Calu3 (cell line): ENCODE measurements at places on chromosomes 7 and 10.

GRCh38 chr7:111789870-111790269 is 227.6 kb upstream of the IMMP2L start:
- no peak for DNase-seq

DNA sequence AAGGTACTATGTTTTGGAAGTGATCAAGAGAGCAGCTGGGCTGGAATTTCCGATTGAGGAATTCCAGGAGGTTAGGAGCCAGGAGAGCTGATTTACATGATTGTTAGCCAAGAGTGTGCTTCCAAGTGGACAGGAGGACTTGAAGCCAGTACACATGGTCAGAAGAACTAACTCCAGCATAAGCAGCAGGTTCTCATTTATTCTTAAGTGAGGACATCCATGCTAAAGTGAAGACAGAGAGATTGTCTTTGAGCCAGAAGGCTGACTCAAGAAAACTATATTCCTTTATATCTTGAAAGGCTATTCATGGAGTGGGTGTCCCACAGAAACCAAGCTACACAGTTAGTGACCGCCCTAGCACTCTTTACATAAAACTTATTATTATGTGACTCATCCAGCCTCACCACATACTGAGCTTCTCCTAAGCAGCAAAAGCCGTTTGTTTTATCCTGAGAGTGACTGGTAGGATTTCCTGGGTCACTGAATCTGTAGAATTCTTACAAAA is 56.7 kb upstream of the SEMA3A start:
- DNase-seq = no peak

GRCh38 chr10:69516316-69516715 is 56.9 kb downstream of the NEUROG3 start:
- peak; percentile 55 for DNase-seq

- DNase-seq = peak; percentile 83
Measured at GRCh38 chr10:61662794-61663259, at the start of gene CABCOCO1. Gene CABCOCO1, plus strand, starts transcription at chr10:61662929. Its CDS starts 44 bp downstream, at chr10:61662973.

- no peak for DNase-seq
Measured at GRCh38 chr7:43873300-43873699, 4.0 kb upstream of the MRPS24 start.

GRCh38 chr7:141550386-141551093 is 670 bp upstream of the AGK start:
- no peak for DNase-seq

GRCh38 chr10:61620506-61620905 is 42.2 kb upstream of the CABCOCO1 start:
- no peak for DNase-seq
